ENCODE measurements at places on chromosomes 13 and 19. TPM values are rescaled to one million over a fixed set of nuclear protein-coding genes. Genes with fewer than 3 reads are reported as not detected.

URAD gene
- not detected for total RNA-seq

IGFL2 gene
- total RNA-seq, result not detected

SIN3B gene
- 27.6 TPM for total RNA-seq

ZNF468 gene
- 12.3 TPM for total RNA-seq

SLITRK5 gene
- not detected for total RNA-seq

CCDC70 gene
- total RNA-seq, result 0.54 TPM

NLRP11 gene
- not detected for total RNA-seq

ADGRE3 gene
- total RNA-seq, result not detected

ZNF628 gene
- 8.3 TPM for total RNA-seq

SOX1 gene
- total RNA-seq, result not detected

LILRA1 gene
- total RNA-seq, result not detected

CGB5 gene
- total RNA-seq, result not detected

PLIN3 gene
- 78.5 TPM for total RNA-seq

PPP1R13L gene
- total RNA-seq, result 20.8 TPM

NTF4 gene
- not detected for total RNA-seq

C13orf46 gene
- 0.05 TPM for total RNA-seq

ANKRD24 gene
- total RNA-seq, result not detected

PSG5 gene
- not detected for total RNA-seq
